ENCODE measurements at places on chromosomes 11 and 22. TPM values are rescaled to one million over a fixed set of nuclear protein-coding genes. Genes with fewer than 3 reads are reported as not detected.

The PRPF19 gene
- 16.9 TPM for polyA plus RNA-seq

The TREH gene
- 1.7 TPM for polyA plus RNA-seq

The CEND1 gene
- polyA plus RNA-seq = 14.7 TPM

The OR2AG1 gene
- 0.15 TPM for polyA plus RNA-seq

The RASSF7 gene
- 1.6 TPM for polyA plus RNA-seq

The OR5T1 gene
- polyA plus RNA-seq = not detected

The ELF5 gene
- polyA plus RNA-seq = not detected

The ASCL2 gene
- polyA plus RNA-seq = not detected

The TMPRSS13 gene
- not detected for polyA plus RNA-seq

The IRF7 gene
- not detected for polyA plus RNA-seq
